ENCODE measurements at places on chromosomes 2 and 18.
A peak's percentile ranks its signal among the peaks of the same experiment; 100 is the strongest.

GRCh38 chr18:374721-375168 lies 106.9 kb upstream of the THOC1 start:
- no peak for DNase-seq

- no peak for DNase-seq
Observed at GRCh38 chr2:219766658-219767057, 139.2 kb downstream of the SLC4A3 start.

- no peak for DNase-seq
Observed at GRCh38 chr2:148102641-148103040, 81.8 kb downstream of the MBD5 start.

- no peak for DNase-seq
Observed at GRCh38 chr2:140975237-140975636, 1155.6 kb downstream of the LRP1B start.

DNA sequence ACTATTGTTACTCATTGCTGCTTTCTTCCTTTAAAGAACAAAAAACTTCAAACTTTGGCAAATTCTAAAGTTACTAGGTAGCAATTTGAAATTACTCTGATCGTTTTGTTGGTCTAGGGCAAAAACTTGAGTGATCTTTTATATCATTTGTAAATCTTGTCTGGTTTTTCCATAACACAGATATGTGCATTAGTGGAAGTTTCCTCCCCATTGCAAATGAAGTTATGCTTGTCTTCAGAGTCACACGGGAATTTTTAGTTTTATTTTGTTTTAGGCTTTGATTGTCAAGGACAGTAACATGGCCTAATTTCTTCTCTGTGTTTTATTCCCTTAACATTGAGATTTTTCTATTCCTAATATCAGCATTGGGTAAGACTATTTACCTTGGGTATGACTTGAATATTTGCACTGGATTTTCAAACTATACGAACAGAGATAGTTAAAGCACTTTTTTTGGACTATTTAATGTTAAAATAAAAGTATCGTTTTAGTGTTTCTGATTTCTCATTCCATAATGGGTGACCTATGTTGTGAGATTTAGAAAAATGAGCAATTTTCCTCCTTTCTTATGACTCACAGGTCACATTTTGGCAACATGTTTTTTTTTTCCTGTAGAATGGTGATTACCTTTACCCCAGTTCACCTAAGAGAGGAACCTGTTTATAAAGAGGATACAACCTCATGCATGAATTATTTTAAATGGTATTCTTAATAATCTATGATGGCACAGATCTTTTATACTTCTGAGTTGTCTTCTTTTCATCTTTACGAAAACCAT lies 65.0 kb downstream of the BABAM2 start:
- DNase-seq = no peak

- no peak for DNase-seq
Observed at GRCh38 chr2:31324016-31324633, 90.2 kb downstream of the EHD3 start.

GRCh38 chr2:159683817-159684216 lies 28.5 kb upstream of the MARCHF7 start:
- DNase-seq = no peak

GRCh38 chr2:200743042-200743676 lies 68.6 kb upstream of the BZW1 start:
- no peak for DNase-seq

DNA sequence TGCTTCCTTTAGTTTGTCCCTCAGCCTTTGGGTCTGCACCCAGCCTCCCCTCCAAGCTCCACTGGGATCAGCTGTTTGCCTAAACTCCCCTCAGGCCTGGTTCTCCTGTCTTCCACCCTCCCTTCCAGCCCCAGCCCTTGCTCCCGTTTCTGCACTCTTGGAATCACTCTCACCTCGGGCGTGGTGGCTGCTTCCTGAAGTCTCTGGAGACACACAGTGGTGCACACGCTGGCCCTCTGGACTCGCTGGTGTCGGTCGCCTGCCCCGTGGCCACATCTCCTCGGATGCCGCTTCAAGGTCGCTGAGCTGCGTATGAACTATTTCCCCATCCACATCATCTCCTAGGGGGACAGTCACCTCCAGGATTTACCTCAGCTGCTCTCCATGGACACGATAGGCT lies 46.3 kb downstream of the PSMG2 start:
- DNase-seq = no peak

GRCh38 chr2:152376968-152377367 lies 42.0 kb downstream of the FMNL2 start:
- no peak for DNase-seq

GRCh38 chr2:113072584-113072983 lies 4.8 kb downstream of the IL1F10 start:
- no peak for DNase-seq

DNA sequence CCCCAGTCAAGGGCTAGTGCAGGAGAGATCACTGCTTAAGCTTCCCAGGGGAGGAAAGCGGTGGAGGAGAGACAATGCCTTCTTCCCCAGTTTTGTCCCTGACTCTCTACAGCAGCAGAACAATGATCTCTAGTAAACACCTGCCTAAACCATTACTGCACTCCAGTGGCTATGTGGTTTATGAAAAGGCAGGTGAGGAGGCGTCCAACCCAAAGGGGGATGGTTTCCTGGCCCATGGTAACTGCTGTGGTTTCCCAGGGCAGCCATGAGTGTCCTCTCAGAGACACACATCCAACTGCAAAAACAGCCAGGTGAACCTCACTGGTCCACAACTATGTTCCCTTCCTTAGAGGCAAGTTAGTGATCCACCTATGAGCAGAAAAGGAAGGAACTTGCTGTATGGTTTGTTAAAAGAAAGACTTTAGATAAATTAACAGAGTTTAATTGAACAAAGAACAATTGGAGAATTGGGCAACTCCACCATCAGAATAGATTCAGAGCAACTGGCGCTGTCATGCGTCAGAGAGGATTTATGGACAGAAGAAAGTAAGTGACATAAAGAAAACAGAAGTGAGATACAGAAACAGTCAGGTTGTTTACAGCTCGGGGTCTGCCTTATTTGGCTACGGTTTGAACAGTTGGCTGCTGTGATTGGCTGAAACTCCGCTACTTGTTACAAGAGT lies 4.8 kb upstream of the TTC39C start:
- no peak for DNase-seq

- DNase-seq = no peak
Observed at GRCh38 chr2:8803658-8804379, 33.6 kb downstream of the KIDINS220 start.

DNA sequence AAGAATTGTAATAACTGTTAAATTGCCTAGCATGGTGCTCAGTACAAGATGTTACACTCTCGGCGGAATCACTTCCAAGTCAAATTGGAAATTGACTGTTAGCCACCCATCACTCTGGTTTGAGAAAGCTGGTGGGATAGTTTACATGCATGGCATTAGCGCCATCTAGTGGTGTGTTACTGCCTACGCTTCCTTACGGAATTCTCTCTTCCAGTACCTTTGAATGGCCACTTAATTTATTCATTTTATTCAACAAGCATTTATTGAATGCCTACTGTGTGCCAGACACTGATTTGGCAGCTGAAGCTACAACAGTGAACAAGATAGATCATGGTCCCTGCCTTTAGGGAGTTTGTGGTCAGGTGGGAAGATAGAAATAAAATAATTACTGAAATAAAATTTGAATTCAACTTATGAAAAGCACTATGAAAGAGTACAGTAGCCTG lies 171.2 kb downstream of the TMEM247 start:
- DNase-seq = peak; percentile 58

DNA sequence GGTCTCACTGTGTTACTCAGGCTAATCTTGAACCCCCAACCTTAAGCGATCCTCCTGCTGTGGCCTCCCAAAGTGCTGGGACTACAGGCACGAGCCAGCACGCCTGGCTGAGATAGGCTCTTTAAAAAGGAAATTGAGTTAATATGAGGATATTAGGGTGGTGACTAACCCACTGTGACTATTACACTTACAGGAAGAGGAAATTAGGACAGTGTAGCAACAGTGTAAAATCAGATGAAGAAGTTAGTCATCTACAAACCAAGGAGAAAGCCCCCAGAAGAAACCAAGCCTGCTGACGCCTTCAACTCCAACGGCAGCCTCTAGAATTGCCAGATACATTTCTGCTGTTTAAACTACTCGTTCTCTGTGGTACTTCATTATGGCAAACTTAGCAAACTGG lies 711.9 kb downstream of the SUCLG1 start:
- no peak for DNase-seq

DNA sequence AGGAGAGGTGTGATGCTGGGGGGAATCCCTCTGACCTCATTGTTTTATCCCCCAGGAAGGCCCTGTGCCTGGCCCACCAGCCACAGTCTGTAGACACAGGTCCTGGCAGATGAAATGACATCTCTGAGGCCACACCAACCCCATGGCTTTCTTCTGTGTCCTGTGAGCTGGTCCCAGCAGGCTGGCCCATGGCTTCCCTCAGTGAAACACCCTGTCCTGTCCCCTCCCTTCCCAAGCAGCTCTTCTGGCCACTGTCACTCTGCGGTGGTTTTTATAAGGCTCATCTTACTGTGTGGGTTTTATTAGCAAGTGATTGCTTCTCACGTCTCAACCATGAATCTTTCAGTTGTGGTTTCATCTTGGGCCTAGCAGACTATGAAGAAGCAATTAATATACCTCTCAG lies 102.8 kb upstream of the STPG4 start:
- DNase-seq = no peak

- DNase-seq = no peak
Observed at GRCh38 chr2:132860220-132860619, 190.2 kb upstream of the LYPD1 start.

- DNase-seq = no peak
Observed at GRCh38 chr2:60549238-60549927, 4.1 kb downstream of the BCL11A start.

GRCh38 chr2:27320958-27321543 lies 1.8 kb downstream of the MPV17 start:
- no peak for DNase-seq

DNA sequence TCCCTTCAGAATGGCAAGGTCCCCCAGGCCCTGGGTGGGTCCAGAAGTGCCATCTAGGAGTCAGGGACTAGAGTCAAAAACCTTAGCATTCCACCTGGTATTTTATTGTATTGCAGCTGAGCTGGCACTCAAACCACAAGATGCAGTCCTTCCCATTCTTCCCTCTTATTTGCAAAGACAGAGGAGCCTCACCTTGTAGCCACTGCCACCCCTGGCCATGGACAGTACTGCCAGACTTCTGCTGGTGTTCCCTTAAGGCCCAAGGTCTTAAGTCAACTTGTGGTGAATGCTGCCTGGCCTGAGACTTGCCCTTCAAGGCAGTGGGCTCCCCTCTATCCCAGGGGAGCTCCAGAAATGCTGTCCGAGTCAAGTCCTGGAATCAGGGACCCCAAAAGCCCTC lies 6.9 kb downstream of the UGT1A10 start:
- no peak for DNase-seq

DNA sequence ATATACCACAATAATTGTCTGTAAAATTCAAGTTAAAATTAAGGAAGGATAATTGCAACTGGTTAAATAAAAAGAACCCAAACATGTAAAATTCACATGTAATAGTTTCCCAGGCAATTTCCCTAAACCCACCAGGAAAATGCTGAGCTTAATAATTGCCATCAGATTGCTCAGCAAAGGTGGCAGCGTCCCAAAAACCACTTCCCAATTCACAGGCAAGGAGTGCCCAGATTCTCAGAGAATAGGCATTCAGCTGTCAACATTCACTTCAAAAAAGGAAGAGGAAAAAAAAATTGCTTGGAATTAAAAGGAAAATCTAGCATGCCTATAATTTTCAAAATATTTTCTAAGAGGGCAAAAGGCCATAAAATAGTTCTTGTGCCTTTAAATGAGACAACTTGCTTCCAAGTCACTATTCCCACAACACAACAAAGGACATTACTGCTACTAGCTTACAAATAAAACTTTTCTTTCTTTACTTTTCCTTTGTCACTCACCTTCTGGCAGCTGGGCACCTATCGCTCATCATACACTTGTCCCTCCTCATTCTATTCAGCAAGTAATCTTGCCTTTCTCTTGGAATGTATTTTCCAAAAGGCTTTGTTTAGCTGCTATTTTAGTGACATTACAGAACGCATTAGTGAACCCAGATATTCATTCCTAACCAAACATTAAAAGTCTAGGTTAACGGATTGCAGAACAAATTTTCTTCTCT lies 15.2 kb downstream of the SRBD1 start:
- DNase-seq = no peak

- DNase-seq = no peak
Observed at GRCh38 chr18:78406743-78407465, 572.7 kb upstream of the SALL3 start.

GRCh38 chr18:38961880-38962279 lies 1396.3 kb upstream of the CELF4 start:
- DNase-seq = no peak

DNA sequence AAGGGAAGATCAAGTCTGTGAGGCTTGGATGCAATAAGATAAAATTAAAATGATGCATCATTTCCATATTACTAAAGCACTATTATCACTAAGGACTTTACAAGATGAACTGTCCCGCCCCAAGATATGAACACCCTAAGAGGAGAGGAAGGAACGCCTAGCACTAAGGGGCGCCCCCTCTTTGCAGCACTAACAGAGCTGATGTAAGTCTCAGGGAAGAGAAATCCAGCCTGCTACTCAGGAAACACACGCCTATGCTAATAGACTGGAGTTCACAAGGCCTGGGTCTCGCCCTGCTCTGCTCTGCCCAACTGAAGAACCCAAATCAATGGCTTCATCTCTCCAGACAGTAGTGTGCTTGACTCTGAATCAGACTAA lies 6.1 kb downstream of the INO80C start:
- no peak for DNase-seq

DNA sequence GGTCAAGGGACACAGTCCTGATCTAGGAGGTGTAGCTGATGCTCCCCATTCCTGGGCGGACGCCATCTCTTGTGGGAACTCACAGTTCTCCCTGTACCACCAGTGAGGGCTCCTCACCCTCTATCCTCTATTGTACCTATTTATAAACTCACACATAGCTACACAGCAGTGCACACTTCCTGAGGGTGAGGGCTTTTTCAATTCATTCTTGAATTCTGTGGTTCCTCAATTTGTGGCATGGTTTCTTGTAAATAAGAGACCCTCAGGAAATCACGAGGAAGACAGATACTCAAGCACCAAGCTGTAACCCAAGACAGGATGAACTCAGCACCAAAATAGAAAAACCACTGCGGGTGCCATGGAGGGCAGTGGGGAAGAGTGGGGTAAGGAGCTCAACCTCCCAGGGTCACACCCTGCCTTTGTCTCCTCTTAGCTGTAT lies 245.9 kb upstream of the PXDN start:
- no peak for DNase-seq

DNA sequence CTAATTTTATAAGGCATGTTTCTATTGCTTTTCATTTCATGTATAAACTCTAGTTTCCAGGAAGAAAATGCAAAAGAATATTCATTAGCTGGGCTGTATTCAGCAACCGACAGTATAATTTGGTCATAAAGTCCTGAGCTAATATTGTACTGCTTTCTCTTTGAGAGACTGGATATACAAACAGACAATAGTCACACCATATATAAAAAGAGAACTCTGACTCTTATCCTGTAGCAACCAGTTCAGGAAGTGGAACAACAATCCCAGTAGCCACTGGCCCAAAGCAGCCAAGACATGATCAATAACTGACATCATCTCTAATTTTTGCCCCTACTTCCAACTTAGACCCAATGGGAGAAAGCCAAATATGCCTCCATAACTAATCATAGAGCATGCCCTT lies 160.8 kb downstream of the FSIP2 start:
- DNase-seq = no peak

All from right renal pelvis (tissue), 4 donors.